GF-D8 (cell line): ENCODE measurements at places on chromosomes 1 and 21.
A peak's percentile ranks its signal among the peaks of the same experiment; 100 is the strongest.

GRCh38 chr1:246161626-246162025 is 345.5 kb downstream of the SMYD3 start:
- DNase-seq: no peak

GRCh38 chr1:154925335-154926170 is 11.0 kb downstream of the PMVK start:
- peak; percentile 65 for DNase-seq

DNA sequence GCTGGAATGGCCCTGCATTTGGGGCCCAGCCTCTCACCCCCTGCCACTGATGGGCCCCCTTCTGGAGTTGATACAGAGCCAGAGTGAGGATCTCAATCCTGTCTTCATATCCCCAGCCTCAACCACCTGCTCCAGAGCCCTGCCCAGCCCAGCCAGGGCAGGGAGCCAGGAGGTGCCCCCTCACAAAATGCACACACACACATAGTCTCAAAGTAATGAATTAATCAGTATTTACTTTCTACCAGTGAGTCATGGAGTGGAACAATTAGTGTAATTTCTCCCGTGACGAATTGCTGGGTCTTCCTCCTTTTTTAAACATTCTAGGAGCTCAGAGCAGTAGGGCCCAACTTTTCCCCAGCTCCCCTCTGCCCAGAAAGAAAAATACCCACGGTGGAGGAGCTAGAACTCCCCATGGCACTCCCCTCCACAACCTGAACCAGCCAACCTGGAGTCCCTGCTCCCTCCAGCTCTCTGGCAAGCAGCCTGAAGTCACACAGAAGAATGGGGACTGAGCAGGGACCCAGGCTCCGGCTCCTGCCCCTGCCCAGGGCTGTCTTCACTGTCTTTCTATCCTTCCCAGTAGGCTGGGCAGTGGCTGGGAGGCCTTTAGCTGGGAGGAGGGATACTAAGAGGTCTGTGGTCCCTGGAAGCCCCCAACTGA is 29.3 kb downstream of the SDC3 start:
- DNase-seq: no peak

DNA sequence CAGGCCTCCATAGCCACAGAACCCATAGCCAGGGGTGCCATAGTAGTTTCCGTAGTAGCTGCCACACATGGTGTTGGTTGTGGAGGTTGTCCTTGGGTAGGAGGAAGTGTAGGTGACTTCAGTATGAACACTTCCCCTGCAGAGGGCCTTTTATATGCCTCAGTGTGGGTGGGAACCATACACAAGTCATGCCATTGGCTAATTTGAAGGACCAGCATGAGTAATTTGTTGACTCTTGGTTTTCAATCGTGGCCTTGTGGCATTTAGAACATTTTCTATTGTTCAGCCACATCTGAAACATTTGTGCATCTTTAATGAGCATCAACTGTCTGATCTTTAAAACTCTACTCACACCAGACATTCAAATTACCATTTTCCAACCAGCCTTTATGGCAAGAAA is at the start of gene KRTAP6-1:
KRTAP6-1 (minus strand) TSS at position 95 of the 400 bp plus-strand sequence; CDS start at position 69, 26 bp downstream.
- no peak for DNase-seq

DNA sequence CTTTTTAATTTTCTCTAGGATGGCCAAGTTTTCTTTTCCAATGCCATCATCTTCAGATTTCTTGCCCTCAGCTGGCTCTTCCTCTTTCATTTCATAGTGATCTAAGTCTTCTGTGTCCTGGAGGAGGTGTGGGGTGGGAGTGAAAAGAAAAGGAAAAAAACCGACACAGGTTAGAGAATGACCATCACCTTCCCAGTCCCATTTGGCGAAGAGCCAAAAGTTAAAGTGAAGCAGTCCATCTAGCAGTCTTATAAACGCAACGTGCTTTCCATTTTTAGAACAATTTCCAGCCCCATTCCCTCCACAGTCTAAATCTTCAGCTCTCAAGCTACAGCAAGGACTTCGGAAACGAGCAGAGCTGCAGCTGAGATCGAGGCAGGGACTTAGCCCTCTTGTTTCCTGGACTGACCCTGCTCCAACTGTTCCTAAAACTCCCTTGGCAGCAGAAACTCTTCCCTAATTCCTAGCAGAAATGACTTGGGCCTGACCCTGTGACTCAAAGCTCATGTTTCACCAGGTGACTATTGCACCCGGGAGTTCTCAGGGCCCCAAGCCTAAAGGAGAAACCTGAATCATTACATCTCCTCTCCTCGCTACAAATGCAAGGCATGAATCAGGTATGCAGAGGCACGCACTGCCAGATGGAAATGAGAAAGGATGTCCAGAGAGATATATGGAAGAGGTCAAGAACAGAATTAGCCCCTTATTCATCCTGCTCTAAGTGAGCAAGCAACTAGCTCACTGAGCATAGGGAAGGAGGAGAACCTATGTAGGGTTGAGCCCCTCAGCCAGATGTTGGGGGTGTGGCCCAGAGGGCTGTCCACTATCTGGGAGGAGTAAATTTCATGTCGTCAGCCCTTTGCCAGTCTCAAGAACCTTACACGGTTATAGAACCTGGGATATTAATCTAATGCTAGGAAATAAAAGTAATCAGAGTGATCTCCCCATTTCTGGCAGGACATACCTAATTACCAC is 5.1 kb downstream of the UBE2Q1 start:
- DNase-seq: no peak

GRCh38 chr1:175385316-175385715 is 192.7 kb upstream of the KIAA0040 start:
- no peak for DNase-seq

DNA sequence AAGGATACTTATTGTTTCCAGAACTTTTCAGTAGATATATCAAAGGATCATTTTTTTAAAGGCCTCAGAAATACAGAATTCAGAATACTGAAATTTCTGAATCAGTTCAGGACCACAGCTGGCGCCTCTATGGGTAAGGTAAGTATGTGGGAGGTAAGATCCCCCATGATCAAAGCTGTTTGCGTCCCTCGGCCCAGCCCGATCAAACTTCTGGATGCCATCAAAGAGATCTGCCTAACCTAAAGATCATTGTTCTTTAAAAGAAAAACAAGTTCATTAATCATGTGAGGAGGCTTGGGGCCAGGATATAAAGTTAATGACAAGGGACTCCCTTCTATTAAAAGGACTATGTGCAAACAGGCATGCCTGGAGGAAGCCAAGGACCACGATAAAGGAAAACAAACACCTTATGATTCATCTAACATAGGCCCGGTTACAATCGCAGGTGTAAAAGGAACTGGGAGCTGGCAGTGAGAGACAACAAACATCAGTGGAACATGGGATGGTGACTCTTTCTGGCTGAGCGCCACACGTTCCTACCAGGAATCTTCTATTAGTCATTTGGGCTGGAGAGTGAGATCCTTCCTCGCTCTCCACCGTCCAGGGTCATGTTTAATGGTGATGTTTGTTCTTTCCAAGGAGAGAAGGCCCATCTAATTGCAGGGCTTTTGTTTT is 2.8 kb upstream of the BACE2 start:
- DNase-seq: no peak

DNA sequence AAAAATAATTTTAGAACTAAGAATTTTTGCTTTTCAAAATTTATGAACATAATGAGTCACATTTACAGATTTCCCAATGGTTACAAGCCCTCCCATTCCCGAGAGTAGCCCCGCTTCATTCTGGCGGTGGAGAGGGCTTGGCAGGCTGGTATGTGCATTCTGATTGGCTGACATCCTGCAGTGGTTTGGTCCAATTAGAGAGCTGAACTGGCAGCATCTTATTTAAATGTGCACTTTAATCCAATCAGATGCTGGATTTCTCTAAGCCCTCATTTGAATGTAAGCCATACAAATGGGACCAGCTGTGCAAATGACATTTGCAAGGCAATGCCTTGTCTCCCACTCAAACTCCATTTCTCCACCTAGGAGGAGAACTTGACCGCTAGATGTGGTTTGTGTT is 18.0 kb upstream of the TRIM17 start:
- DNase-seq: no peak

- no peak for DNase-seq
Observed at GRCh38 chr1:37169241-37169640, 134.9 kb upstream of the GRIK3 start.

GRCh38 chr1:214174508-214175199 is 106.3 kb upstream of the SMYD2 start:
- DNase-seq: no peak

GRCh38 chr1:227167276-227168101 is 150.8 kb downstream of the CDC42BPA start:
- DNase-seq: no peak

GRCh38 chr1:31785020-31785946 is 21.1 kb upstream of the ADGRB2 start:
- no peak for DNase-seq
